Kidney capillary endothelial cell (primary cell): ENCODE measurements at places on chromosomes 11 and 22.

DNA sequence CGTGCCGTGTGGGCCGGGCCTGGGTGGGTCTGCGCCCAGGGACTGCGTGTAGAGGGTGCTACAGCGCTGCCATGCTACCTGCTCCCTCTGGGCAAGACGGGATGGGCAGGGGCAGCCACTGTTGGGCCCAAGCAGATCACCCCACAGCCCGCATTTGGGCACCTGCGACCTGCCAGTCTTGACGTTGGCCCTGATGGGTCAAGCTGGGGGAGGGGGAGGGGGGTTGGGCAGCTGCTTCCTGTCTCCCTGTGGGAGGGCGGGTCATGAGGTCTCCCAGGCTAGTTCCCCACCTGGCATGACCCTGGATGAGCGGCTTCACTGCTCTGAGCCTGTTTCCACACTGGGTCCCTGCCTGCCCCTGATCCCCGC is 2.8 kb upstream of the RPS19BP1 start:
- no peak for DNase-seq

DNA sequence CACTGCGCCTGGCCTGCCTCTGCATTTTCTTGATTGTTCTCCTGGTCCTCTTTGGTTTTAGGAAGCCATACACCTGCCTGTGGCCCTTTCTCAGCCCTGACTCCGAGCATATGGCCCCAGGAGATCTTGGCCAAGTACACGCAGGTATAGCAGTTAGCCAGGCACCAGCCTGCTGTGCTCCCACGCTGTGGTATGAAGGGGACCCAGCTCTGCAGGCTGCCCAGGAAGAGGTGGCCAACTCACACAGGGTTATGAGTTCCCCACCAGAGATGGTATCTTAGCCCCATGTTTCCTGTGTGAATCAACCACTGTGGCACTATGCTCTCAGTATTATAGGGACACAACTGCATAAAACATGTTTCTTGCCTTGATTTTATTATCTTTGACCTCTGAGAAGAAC is 31.1 kb downstream of the SGSM3 start:
- no peak for DNase-seq

- DNase-seq: no peak
Measured at GRCh38 chr11:66410191-66410590, 10.6 kb upstream of the NPAS4 start.

DNA sequence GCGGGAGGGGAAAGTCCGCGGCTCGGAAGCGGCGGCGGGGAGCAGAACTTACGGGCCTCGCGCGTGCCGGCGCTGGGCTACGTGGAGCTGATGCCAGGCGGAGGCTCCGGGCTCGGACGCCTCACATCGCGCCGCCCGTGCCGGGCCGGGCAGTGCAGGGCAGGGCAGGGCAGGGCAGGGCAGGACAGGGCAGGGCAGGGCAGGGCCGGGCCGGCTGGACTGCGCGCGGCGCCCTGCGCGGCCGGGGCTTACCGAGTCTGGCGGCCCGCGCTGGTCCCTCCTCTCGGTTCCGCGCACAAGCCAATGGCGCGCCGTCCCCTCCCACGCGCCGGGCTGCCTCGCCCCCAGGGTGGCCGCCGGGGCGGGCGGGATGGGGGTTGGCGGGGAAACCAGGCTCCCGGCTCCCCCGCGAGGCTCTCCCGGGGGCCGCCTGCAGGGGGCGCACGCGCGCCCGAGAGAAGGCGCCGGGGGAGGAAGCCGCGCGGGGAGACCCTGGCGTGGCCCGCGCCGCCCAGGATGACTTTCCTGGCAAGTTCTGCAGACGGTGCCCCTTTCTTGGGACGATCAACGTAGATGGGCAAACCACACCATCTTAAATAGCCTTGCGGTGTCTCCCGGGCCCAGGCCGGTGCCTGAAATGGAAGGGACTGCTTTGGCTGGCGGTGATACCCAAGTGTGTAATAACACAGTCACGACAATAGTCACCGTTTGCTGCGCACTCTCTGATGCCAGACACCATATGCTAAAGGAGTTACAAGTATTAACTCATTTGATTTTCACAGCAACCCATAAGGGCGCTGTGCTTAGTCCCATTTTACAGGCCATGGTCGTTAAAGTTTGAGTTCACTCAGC is at the start of gene TP53I11:
Gene TP53I11, minus strand, starts transcription at position 259 of the 852 bp plus-strand sequence. CDS start 12,548 bp downstream, outside the sequence.
- DNase-seq: peak; percentile 65

- DNase-seq: no peak
Measured at GRCh38 chr11:43150697-43151096, 161.1 kb upstream of the API5 start.

DNA sequence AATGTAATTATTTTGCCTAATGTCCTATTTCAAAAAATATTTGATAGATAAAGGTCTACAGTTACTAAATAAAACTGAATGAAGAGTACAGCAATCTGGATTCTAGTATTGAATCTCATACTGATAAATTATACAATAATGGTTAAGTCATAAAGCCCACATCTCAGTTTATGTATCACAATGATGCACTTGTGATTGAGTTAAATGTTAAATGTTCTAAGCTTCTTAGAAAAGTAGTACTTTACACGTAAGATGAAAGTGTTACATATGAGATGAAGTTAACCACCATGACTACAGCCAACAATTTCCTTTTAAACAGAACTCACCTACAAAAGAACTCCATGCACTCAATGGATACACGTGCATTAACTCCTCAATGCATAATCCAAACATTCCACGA is 51.7 kb downstream of the PHF21A start:
- DNase-seq: no peak

DNA sequence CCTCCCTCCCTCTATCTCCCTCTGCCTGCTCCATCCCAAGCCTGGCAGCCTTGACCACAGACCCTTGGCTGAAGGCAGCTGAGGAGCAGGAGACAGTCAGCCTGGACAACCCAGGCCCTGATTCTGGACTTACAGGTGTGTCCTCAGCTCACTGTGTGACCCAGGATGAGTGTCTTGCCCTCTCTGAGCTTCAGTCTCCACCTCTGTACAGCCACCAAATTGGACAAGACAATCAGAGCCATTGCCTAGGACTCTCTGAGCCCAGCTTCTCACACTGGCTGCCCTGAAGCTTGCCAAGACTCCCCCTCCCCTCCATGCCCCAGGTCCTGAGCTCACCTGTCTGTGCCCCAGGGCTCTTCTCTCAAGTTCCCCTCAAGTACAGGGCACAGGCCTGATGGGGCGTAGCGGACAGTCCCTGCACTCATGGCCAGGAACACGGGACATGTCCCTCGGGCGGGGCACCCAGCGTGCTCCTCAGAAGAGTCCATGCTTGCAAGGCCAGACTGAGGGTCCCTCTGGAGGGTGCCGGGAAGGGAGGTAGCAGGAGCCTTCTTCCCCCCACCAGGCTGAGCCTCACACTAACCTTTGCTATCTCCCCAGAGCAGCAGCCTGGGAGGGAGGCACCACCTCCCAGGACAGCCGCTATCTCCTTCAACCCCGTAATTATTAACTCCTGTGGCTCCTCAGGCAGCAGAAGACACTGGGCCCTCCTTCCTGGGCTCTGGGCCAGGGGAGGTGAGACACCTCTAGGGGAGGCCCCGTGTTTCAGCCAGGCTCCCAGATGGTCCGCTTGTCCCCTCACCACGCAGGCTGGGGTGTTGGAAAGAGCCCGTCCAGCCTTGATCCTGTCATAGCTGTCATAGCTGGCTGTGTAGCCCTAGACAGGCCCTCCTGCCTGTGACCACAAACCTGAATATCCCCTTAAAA is 2.6 kb upstream of the RAB3IL1 start:
- DNase-seq: no peak

- DNase-seq: peak; percentile 33
Measured at GRCh38 chr11:62444236-62444833, 25.5 kb downstream of the SCGB1A1 start.

- no peak for DNase-seq
Measured at GRCh38 chr22:49972163-49973017, 11.8 kb downstream of the PIM3 start.

- peak; percentile 46 for DNase-seq
Measured at GRCh38 chr11:62544581-62545436, 1.8 kb downstream of the AHNAK start.
